ENCODE measurements at places on chromosomes 13 and 19.

- DNase-seq: no peak
These were observed 41.4 kb upstream of the TEX29 start for GRCh38 chr13:111278743-111279652.

DNA sequence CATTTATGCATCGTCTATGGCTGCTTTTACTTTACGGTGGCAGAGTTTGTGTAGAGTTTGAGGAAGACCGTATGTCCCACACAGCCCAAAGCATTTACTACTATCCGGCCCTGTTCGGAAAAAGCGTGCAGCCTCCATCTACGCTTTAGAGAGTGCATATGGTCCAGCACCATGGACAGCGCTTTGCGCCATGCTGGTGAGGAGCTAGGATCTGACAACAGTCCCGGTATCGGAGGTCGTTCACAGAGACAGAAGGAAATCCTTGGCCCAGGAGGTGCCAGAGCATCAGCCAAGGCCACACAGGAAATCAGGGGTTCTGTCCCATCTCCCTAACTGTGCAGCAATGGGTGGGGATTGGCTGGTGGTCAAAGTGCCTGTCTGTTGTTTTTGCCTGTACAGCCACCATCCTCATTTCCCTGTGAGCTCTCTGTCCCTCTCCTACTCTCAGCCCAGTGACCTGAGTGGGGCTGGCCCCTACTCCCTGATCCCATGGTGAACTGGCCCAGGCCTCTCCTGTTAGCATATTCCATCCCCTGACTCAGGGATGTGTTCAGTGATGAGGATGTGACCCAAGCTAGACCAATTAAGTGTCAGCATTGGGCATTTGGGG lies 16.2 kb upstream of the PRODH2 start:
- DNase-seq: peak; percentile 47

DNA sequence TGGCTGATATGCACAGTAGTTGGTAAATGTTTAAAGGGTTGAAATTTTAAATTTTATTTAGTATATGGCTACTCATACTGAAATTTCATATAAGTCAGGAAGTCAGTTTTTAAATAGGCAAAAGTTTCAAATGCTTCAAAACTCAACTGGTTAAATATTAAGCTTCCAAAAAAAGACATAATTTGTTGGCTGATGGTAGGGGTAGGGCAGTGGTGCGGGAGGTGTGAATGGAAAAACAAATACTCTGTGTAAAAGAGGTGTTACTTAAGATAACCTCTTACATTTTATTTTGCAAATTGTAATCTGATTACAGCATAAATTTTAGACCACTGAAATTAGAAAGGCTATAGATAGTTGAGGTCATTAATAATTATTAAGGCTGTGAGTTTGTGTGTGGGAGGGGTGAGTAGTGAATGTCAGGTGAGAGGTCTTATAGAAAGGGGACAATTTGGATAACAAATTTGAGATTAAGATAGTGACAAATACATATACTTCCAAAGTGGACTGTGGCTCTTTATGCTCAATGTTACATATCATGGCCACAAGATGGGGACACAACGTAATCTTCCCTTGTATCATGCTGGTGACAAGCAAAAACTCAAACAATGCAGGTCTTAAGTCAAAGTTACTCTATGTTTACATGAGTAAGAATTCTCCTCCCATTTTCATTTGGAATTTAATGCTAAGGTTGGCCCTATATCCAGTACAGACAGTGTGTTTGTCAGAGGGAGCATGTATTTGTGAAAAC lies 36.6 kb upstream of the OXGR1 start:
- DNase-seq: peak; percentile 65

DNA sequence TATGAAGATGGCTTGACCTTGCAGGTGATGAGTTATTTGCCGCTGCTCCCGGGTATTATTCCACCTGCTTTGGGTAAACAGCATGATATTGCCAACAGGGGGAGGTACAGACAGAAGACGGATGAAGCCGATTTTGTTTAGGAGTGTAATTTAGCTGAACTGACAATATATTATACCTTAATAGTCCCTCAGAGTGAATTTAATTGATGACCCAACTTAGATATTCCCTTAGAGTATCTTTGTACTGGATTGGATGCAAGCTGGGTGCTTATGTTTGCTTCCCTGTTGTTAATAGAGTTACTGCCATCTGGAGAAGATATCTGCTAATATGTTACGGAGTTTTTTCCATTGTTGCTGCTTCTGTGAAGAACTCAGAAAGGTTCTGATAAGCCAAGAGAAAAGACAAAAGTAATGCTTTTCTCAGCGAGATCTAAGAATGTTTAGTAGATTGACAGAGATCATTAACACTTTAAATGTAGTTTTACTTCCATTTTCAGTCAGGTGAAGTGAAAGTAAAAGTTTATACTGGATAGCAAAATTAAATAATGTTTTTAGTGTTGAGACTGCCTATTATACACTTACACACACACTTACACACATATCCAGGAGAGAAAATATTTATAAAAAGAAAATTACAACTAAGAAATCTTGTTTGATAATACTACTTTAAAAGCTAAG lies 2220.8 kb upstream of the PCDH20 start:
- no peak for DNase-seq

- DNase-seq: peak; percentile 77
These were observed 845 bp downstream of the SPRY2 start for GRCh38 chr13:80339912-80340650.

GRCh38 chr13:46496086-46496485 lies 56.9 kb upstream of the LRCH1 start:
- DNase-seq: no peak

GRCh38 chr13:29520671-29521070 lies 74.8 kb downstream of the SLC7A1 start:
- DNase-seq: no peak

GRCh38 chr19:19956434-19957075 lies 55.8 kb downstream of the ZNF93 start:
- DNase-seq: no peak

- DNase-seq: no peak
These were observed 36.8 kb upstream of the GAS6 start for GRCh38 chr13:113900646-113901045.

- no peak for DNase-seq
These were observed 8.7 kb upstream of the SPC24 start for GRCh38 chr19:11164296-11164695.

- DNase-seq: peak; percentile 46
These were observed 4.6 kb downstream of the RBM26 start for GRCh38 chr13:79401259-79402070.

GRCh38 chr13:83121896-83122295 lies 760.4 kb downstream of the SLITRK1 start:
- no peak for DNase-seq
